Mucosa of descending colon (tissue), 3 donors: ENCODE measurements at places on chromosomes 4 and X. TPM values are rescaled to one million over a fixed set of nuclear protein-coding genes. Genes with fewer than 3 reads are reported as not detected.

The XAGE1A gene
- total RNA-seq = not detected

The TMPRSS11A gene
- not detected for total RNA-seq

The CFAP99 gene
- total RNA-seq = 1.3 TPM

The DUSP21 gene
- not detected for total RNA-seq

The TLL1 gene
- 2.4 TPM for total RNA-seq

The TCP11X2 gene
- total RNA-seq = not detected
